ENCODE measurements at places on chromosomes 2 and 18. TPM values are rescaled to one million over a fixed set of nuclear protein-coding genes. Genes with fewer than 3 reads are reported as not detected.

Gene EGR4
- total RNA-seq = not detected

DNA sequence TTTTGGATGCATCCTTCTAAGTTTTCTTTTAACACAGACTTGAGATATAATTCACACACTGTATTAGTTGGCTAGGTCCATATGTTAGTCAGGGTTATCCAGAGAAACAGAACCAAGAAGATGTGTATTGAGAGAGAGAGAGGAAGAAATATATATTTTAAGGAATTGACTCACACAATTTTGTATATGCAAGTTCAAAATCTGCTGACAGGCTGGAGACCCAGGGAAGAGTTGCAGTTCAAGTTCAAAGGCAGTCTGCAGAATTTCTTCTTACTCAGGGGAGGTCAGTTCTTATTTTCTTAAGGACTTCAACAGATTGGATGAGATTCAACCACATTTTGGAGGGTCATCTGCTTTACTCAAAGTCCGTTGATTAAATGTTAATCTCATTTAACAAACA lies 23.0 kb upstream of the MRO start:
- DNase-seq = no peak

- DNase-seq = peak; percentile 78
These were observed 2.1 kb upstream of the CHCHD5 start for GRCh38 chr2:112582314-112582746.

- DNase-seq = no peak
These were observed 30.1 kb downstream of the RBKS start for GRCh38 chr2:27860111-27860510.

DNA sequence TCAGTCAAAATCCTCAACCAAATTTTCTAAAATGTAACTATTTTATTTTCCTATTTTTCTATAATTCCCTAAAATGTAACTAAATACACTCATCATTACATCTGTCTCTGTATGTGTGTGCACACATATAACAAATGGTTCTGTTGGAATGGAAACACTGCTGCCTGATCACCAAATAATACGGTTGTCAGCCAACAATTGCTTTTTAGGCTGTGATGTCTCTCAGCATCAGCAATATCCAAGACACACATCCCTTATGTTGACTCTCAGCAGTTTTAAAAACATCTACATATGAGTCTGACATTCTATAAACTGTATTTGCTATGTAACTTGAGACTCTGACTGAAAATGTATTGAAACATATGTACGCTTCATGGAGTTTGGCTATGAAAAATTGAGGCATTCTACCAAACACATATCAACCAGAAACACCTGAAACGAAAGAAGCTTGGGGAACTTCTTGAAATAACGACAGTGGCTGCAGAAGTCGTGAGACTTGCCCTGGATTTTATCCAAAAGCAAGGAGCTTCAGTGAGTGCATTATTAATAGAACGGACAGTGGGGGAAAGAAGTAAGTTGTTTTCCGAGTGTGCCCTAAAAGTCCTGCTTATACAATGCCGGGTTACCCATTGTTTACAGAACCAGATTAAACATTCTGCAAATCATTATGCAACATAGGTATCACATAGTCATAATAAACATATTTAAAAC lies 110.2 kb upstream of the ITGB6 start:
- peak; percentile 41 for DNase-seq

Gene ERICH2
- not detected for total RNA-seq

Gene STK17B
- total RNA-seq = 80.1 TPM

DNA sequence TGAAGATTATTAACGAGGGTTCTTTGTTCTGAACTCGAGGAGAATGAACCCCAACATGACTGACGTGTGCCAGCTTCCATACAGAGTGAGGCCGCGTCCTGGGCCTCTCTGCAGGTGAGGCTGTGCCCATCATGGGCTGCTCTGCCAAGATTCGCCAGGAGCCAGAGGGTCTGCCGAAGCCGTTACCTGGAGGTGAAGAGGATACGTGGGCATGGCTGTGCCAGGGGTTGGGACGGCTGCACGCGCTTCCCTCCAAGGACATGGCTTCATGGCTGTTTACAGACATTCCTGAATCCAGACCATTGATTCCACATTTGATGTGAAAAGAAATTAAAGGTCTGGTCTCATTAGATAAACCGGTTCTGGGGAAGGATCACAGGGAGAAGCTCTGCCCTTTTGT lies 211.4 kb upstream of the SALL3 start:
- DNase-seq = no peak

- DNase-seq = no peak
These were observed 14.3 kb upstream of the ECEL1 start for GRCh38 chr2:232501794-232502390.

DNA sequence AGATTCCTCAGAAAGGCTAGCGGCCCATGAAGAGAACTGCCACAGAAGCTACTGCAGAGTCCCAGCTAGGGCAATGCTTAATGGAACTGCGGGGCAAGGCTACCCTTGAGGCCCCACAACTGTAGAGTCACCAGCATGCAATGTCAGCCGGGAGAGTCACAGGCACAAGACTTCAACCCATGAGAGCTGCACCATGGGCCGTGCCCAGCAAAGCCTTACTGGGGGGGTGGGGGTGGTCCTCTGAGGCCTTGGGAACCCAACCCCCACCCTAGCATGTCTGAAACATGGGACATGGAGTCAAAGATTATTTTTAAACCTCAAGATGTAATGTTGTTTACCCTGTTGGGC lies 20.2 kb downstream of the DPP4 start:
- no peak for DNase-seq

- peak; percentile 71 for DNase-seq
These were observed 132.2 kb downstream of the DOCK10 start for GRCh38 chr2:224909885-224910573.

Gene NETO1
- not detected for total RNA-seq

Gene ALPI
- not detected for total RNA-seq

Gene BIRC6
- total RNA-seq = 71.6 TPM

GRCh38 chr18:21341141-21341540 lies 99.1 kb downstream of the GREB1L start:
- DNase-seq = peak; percentile 77

DNA sequence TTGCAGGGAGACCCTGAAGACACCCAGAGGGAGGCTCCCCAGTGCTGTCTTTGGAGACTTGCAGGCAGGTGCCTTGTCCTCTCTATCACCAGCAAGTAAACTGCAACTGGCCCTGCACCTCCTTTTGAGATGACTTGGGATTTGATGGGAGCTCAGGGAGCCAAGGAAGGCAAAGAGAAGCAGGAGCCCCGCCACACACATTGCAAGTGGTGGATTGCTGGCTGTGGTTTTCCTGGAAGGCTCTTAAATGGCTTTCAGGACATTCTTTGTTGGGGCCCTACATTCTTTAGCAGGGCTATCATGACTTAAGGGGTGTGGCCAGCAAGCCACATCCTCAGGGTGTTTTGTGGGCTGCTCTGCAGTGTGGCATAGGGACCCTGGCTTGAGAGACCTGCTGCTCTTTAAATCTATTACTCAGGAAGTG lies 39.9 kb upstream of the CDC42EP3 start:
- DNase-seq = peak; percentile 89

- DNase-seq = no peak
These were observed 219.8 kb downstream of the DPP10 start for GRCh38 chr2:114661971-114662939.

- no peak for DNase-seq
These were observed 650 bp downstream of the ACKR3 start for GRCh38 chr2:236570081-236570868.

- no peak for DNase-seq
These were observed 10.6 kb downstream of the HTRA2 start for GRCh38 chr2:74540291-74540690.

DNA sequence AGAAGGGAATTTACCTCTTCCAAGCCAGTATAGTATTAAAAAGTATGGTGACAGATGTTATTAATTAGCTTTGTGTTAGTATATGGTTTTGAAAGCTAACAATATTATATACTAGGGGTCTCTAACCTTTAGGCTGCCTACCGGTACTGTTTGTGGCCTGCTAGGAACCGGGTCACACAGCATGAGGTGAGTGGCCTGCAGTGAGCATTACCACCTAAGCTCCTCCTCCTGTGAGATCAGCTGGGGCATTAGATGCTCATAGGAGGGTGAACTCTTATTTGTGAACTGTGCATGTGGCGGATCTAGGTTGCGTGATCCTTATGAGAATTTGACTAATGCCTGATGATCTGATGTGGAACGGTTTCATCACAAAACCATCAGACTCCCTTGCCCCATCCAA lies 583.4 kb upstream of the CDH2 start:
- no peak for DNase-seq

Gene HNMT
- total RNA-seq = 40.2 TPM

DNA sequence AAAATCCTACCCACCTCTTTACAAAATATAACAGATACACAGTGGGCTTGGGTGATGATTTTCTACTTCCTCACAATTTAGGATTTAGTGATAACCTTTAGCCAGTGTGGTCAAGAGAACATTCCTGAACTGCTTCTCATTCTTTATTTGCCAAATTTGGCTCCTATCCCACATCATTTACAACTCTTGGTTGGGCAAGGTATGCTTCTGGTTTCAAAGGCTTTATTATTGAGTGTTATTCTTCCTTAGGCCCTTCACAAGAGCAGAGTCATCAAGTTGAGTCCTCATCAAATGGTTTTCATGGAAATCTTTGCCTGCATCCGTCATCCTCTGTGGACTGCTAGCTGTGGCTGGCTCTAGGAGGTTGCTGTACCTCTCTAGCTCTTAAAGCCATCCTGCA lies 472.0 kb upstream of the ETAA1 start:
- peak; percentile 16 for DNase-seq

- peak; percentile 95 for DNase-seq
These were observed 86.8 kb downstream of the SEMA4F start for GRCh38 chr2:74740741-74741431.

DNA sequence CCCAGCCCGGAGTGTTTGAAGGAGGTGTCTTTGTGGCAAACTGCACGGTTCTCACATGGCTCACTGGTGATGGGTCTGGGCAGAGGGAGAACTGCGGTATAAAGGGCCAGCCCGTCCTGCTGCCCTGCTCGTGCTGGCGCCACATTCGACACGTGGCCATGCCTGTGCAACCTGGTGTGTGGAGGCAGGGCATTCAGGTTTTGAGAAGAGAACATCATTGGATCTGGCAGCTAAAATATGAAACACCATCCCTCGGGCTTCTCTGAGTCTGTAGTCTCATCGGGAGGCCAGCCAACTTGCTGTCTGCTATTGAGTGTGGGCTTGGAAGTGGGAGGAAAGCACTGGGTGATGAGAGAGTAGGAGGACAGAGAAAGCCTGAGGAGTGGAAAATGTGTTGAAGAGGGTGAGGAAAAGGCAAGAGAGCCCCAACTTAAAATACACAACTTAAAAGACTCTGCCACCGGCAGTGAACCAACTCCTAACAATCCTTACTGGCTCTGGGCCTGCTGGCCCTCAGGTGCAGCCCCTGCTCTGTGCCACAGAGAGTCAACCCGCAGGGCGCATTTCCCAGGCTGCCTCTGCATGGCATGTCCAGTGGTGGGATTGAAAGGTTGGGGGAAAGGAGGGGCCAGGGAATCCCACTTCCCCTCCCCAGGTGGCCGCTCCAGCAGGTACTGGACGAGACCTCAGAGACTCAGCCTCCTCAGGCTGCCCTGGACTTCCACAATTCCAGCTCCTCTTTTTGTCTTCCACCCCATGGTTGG lies 112.7 kb upstream of the DLX2 start:
- no peak for DNase-seq

DNA sequence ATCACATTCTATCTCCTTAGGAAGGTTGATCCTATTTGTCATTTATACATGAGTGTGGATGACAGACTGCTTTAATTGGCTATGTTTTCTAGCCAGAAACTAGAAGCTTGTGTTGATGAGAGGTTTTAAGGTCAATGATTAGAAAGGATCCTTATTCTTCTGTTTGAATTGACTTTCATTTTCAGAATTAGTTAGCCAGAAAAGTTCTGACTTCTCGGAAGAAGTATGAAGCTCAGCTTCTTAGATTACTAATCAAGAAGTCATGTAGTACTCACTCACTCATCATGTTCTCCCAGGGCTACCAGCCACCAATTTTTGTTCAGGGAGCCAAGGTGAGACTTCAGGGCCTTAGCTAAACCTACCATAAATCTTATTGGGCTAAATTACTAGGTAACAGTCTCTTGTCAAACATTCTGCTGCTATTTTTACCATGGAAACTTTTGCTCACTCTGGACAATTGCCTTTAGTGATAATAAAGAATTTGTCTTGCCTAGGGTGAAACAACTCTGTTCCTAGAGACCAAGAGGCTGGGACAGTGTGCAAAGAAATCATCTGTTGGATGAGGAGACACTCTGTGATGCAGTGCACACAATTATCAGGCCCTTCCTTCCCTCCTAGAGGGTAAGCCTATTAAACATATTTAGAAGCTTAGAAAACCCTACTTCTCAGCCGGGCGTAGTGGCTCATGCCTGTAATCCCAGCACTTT lies 111.6 kb upstream of the DNMT3A start:
- DNase-seq = no peak

DNA sequence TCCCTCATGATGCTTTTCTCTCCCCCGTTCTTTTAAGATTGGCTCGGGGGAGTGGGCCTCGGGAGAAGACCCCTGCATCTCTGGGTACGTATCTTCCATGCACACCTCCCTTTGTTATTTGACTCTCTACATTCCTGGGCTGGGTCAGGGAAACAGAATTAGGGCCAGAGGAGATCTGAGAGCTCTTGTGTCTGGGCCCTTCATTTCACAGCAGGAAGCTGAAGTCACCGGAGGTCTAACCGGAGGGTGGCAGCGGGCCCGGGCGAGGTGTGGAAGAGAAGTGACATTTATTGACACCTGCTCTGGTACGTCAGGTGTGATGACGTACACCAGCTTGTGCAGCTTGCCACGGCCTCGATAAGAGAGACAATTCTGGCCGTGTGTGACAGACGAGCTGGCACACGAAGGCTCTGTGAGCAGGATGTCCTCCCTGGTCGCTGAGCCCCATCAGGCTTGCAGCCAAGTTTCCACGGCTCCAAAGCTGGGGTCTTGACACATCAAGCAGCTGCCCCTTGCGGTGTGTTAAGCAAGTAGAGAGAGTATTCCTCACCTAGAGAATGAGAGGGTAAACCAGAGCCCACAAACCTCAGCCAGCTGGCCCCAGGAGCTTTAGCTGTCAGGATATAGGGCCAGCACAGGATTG lies 30.4 kb downstream of the TOGARAM2 start:
- DNase-seq = peak; percentile 99

Gene IL1A
- total RNA-seq = not detected

- DNase-seq = no peak
These were observed 17.8 kb downstream of the ARHGAP15 start for GRCh38 chr2:143146815-143147530.
